ENCODE measurements at places on chromosomes 4 and X. TPM values are rescaled to one million over a fixed set of nuclear protein-coding genes. Genes with fewer than 3 reads are reported as not detected.
A peak's percentile ranks its signal among the peaks of the same experiment; 100 is the strongest.

Gene F8
- total RNA-seq: 9.8 TPM

Gene RAB9B
- total RNA-seq: 2.2 TPM

DNA sequence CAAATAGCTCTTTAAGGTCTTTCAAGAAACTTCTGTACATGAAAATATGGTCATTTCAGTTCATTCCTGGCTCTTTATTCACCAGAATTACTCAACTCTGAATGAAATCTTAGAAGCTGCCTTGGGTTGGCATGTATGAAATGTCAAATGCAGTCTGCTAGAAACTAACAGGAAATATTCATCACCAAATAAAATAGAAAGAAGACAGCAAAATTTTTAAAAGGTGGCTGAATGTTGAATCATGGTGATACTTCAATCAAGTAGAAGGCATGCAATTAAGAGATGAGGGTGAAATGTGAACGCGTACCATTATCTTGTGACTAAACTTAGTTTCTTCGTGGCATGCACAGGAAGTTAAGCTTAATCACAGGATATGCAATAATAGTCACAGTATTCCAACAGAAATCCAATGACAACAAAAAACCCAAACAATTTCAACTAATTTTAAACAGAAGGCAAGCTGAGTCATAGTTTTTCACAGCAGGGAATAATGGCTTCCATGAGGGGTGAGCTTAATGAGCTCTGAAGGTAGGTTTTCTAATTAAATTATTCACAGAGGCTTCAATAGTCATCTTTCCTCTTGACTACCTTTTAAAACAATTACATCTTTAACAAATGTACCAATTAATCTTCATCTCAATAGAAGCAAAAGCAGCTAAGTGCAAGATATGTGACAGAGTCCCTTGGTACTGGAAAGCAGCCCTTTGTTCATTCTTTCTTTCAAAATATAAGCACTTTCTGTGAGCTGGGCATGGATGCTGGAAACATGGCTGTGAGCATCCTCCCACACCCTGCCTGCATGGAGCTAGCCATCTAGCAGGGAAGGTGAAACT lies 44.5 kb downstream of the SCFD2 start:
- no peak for DNase-seq

- no peak for DNase-seq
Observed at GRCh38 chr4:165505958-165506837, 127.4 kb downstream of the CPE start.

Gene GDI1
- total RNA-seq: 119 TPM

GRCh38 chr4:106478152-106478551 lies 109.6 kb upstream of the GIMD1 start:
- DNase-seq: no peak

Gene NDST3
- 0.59 TPM for total RNA-seq

GRCh38 chr4:74920704-74921103 lies 12.2 kb upstream of the PARM1 start:
- no peak for DNase-seq

DNA sequence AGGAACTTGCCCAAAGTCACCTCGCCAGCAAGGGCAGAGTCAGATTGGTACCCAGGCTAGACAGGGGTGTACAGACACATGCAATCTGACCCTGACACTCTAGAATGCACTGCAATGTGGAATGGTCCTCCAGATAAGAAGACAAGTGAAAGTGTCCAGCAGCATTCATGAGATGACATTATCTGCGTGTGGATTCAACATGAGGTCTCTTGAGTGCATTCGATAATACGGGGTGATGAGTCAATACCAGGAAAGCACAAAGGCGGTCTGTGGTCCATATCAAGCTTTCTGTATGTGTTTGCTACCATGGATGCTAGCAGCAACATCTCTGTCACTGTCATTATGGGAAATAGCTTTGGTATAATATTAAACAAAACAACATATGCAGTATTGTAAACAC lies 6.8 kb upstream of the XAGE3 start:
- DNase-seq: no peak

GRCh38 chr4:156972379-156973015 lies 898 bp upstream of the PDGFC start:
- DNase-seq: peak; percentile 18

GRCh38 chr4:73855406-73855805 lies 2.3 kb downstream of the PF4V1 start:
- no peak for DNase-seq

DNA sequence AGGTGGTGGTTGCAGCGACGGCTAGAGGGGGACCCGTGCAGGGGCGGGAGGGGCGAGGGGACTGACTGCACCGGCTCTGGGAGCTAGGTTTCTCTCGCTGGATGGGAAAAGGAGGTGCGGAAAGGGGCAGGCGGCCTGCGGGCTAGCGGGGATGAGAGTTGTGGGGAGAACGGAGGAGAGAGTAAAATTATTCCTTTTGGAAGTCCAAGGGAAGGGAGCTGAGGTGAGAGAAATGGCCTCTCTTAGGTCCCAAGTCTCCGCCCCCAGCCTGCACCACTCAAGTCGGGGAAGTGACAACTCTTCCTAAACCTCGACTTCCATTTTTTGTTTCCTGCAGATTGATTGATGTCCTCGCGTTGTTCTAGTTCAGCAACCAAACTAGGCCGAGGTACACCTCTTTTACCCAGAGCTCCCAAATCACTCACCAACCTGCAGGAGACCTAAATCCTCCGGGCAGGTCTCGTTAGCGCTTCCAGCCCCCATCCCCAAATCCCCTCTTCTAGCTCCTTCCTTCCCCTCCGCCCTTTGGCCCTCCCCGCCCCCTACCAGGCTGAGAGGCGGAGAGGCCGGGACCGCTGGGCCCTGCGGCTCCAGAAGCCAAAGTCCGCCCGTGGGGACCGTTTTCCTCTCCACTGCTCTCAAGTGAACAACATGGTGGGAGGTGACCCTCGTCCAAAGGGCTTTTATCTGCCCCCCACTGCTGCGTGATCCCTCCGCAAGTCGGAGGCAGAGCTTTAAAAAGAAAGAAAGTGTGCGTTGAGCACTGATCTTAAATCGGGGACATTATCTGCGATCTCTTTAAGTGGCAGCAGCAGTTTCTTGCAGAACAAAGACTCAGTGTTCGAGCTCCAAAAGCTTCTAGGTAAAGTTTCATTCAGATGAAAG lies 7.3 kb downstream of the PITX2 start:
- peak; percentile 74 for DNase-seq

DNA sequence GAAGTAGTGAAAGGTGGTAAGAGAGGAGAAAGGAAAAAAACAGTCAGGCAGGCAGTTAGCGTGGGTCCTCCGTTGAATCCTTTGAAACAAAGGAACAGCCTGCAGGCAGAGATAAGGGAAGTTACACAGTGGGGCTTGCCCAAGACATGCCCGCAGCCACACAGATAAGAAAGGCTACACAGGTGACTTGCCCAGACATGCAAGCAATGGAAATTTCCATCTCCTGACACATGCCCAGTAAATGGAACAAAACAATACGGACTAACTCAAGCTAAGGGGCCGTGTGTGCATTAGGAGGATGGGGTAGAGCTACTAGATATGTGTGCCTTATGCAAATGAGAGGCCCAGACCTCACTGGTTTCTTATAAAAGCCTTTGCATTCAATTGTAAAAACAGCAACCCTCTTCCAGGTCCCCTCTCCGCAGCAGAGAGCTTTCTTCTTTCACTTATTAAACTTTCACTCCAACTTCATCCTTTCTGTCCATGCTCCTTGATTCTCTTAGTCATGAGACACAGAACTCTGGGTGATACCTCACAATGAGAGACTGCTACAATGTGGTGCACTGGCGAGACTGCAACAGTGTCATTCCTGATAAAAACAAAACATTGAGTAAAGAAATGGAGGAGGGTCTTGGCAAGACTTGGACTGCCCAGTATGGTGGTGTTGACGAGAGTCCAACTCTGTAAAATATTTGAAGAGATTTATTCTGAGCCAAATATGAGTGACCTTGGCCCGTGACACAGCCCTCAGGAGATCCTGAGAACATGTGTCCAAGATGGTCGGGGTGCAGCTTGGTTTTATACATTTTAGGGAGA lies 997.4 kb upstream of the PRKX start:
- DNase-seq: peak; percentile 28

Gene SEC24D
- 8.2 TPM for total RNA-seq

Gene DOCK11
- 18.8 TPM for total RNA-seq

Gene CXCL11
- total RNA-seq: not detected

DNA sequence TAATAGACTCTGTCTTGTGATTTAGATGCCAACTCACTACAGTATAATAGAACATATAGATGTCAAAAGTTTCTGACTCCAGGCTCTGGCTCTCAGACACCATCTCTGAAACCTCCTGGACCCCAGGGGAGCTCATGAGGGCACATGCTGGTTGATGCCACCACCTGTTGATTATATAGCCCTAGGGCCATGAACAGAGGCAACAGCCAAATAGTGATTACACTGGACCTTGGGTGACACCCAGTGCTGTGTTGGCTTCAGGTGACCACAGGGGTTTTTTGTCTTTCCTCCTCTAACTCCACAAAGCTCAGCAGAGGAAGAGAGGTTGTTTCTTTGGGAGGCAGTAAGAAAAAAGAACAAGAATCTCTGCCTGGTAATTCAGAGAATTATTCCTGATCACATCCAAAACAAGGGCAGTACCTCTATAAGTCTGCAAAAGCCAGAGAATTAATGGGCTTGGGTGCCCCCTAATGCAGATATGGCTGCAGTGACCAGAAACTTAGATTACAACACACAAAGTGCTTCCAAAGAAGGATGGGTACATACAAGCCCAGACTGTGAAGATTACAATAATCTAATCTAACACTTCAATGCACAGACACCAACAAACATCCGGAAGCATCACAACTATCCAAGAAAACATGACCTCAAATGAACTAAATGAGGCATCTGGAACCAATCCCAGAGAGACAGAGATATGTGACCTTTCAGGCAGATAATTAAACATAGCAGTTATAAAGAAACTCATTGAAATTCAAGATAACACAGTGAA lies 1920.6 kb downstream of the ARAP2 start:
- peak; percentile 2 for DNase-seq

Gene ZDHHC9
- 33.1 TPM for total RNA-seq

Gene USP27X
- total RNA-seq: 4.2 TPM

Gene EDA
- 6.8 TPM for total RNA-seq

DNA sequence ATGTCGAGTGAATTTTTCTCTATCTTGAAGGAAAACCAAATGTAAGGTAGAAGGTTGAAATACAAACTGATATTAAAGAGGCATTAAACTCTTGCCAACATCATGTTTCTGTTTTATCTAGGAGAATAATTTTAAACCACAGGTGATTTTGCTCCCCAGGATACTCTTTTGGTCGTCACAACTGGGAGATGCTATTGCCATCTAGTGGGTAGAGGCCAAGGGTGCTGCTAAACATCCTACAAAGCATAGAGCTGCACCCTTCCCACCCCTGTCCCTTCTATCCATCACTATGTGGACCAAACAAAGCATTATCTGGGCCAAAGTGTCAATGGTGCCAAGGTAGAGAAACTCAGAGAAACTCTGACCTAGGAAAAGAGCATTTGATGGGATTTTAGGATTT lies 154.6 kb upstream of the MAGEB2 start:
- peak; percentile 37 for DNase-seq

Gene COQ2
- total RNA-seq: 32.7 TPM

Gene PPP2R2C
- total RNA-seq: 2.5 TPM

- no peak for DNase-seq
Observed at GRCh38 chr4:118967393-118967792, 78.7 kb downstream of the SYNPO2 start.

- DNase-seq: no peak
Observed at GRCh38 chrX:2487366-2487765, 13.4 kb downstream of the DHRSX start.

GRCh38 chrX:117803463-117803862 lies 313.1 kb downstream of the KLHL13 start:
- no peak for DNase-seq

DNA sequence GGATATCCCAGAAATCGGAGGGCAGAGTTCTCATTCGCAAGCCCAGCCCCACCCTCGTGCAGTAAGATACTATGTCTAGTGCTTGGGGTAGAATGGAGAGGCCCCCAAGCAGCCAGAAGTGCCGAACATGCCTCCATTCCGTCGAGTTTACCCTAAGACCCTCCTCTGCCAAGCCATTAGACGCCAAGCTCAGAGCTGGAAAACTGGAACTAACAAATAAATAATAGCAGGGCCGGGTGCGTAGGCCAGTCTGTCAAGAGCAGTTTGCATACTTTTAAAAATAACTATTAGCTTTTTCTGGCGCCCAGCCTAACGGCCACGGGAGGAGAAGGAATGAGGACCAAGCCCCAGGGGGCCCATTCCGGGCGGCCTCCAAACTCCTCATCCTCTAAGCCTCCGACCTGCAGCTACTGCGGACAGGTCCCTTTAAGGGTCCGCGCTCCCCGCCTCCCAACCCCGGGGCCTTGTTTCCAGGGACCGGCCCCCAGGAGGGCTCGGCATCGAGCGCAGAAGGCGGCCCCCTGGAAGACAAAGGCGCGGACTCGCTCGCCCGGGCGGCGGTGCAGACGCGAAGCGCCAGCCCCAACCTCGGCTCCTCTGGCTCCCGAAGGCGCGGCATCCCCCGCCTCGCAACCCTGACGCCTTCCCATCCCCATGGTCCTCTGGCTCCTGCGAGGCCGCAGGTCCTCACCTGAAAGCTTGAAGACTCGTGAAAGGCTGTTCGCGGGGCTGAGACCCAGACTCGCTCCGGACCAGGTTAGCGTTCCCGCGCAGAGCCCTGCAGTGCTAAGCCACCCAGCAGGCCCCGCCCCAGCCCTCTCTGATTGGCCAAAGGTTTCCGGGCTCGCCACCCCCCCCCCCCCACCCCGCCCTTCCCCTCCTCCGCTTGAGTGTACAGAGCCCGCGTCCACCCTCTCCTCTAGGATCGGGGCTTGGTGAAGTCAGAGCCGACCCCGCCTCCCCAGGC lies at the start of gene TMSB15A:
Gene TMSB15A (minus strand): TSS at position 765 of the 967 bp plus-strand sequence.
- peak; percentile 90 for DNase-seq

DNA sequence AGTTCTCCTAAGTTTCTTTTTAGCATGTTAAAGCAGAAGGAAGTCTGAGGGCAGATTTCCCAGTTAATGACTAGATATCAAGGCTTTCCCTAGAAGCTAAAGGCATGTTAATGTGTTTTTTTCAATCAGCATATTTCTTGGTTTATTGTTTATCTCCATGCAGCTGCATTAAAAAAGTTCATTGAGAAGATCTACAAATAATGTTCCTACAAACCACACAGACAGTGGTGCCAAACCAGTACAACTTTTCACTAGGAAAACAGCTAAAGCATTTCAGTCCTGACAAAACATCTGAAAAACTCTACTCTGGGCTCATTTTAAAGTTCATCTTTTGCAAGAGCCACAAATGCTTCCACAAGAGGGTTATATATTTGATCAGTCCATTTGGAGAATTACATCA lies 320.0 kb downstream of the ADGRL3 start:
- no peak for DNase-seq

GRCh38 chr4:185634066-185634652 lies 98.9 kb upstream of the PDLIM3 start:
- DNase-seq: peak; percentile 16

GRCh38 chr4:162163892-162164759 lies at the start of gene FSTL5:
Gene FSTL5 (minus strand): TSS chr4:162164000. CDS start chr4:162111396, 52,604 bp downstream.
- peak; percentile 95 for DNase-seq

Gene SMIM43
- not detected for total RNA-seq

- no peak for DNase-seq
Observed at GRCh38 chrX:129714581-129714980, 24.2 kb upstream of the XPNPEP2 start.

Gene CT83
- total RNA-seq: not detected

- DNase-seq: no peak
Observed at GRCh38 chrX:8927701-8928100, 106.2 kb downstream of the FAM9B start.

Gene RASL11B
- 6.8 TPM for total RNA-seq

All from neural progenitor cell (in vitro differentiated cells).